ENCODE measurements at places on chromosomes 11 and 22.

GRCh38 chr11:77654770-77655434 lies 17.3 kb upstream of the CLNS1A start:
- DNase-seq = no peak

- DNase-seq = no peak
These were observed 262.2 kb upstream of the UBASH3B start for GRCh38 chr11:122393209-122393860.

DNA sequence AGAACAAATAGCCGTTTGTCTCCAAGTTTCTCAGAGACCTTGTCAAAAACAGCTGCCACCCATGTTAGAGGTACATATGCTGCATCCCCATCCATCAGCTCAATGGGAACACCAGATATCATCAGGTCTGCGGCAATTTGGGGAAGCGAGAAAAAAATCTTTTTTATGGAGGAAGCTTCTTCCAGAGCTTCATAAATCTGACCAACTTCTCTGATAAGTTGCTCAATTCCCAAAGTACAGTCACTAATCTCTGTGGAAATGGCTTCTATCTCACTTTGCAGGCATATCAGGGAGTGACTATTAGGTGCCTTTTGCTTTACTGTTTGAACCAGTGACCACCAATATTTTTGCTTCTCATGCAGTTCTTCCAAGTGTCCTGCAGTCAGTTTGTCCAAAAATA lies 34.3 kb upstream of the MRPL17 start:
- no peak for DNase-seq

- DNase-seq = peak; percentile 48
These were observed 10.8 kb upstream of the OR51D1 start for GRCh38 chr11:4626207-4627099.

Measured in NCI-H2081 treated with DMSO at 0.1 percent for 48 hours (cell line).